ENCODE measurements at places on chromosomes 3 and 15.
A peak's percentile ranks its signal among the peaks of the same experiment; 100 is the strongest.

GRCh38 chr15:39789736-39790135, 7.1 kb upstream of the FSIP1 start:
- DNase-seq, result no peak

GRCh38 chr3:16824081-16824696, 60.6 kb upstream of the PLCL2 start:
- no peak for DNase-seq

- no peak for DNase-seq
Observed at GRCh38 chr3:162586591-162586990, 1090.0 kb downstream of the OTOL1 start.

- DNase-seq, result peak; percentile 17
Observed at GRCh38 chr3:128426128-128426921, 40.4 kb downstream of the DNAJB8 start.

- no peak for DNase-seq
Observed at GRCh38 chr3:116394365-116394764, 50.9 kb downstream of the LSAMP start.

- peak; percentile 85 for DNase-seq
Observed at GRCh38 chr3:149473357-149474249, 894 bp upstream of the TM4SF4 start.

DNA sequence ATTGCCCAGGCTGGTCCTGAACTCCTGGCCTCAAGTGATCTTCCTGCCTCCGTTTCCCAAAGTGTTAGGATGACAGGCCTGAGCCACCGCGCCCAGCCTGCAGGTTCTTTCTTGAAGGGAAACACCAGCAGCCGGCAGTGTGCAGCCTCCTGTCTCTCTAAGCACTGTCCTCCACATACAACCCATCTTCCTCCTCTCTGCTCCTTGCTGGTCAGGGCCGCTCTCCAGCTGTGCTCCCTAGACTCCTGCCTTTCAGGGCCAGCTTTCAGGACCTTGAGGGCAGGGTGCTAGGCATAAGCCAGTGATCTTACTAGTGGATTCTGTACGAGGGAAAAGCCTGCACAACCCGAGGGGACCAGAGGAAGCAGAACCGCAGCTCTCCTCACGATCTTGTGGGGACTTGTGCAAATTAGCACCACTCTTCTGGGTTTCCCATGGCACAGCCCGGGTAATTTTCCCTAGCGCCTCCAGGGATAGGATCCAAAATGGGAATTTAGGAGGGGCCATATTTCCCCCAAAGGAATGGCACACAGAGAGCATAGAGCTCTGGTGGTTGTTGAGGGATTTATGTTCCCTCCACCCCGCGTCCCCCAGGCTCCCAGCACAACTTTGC, 18.2 kb upstream of the CORO2B start:
- DNase-seq, result no peak

DNA sequence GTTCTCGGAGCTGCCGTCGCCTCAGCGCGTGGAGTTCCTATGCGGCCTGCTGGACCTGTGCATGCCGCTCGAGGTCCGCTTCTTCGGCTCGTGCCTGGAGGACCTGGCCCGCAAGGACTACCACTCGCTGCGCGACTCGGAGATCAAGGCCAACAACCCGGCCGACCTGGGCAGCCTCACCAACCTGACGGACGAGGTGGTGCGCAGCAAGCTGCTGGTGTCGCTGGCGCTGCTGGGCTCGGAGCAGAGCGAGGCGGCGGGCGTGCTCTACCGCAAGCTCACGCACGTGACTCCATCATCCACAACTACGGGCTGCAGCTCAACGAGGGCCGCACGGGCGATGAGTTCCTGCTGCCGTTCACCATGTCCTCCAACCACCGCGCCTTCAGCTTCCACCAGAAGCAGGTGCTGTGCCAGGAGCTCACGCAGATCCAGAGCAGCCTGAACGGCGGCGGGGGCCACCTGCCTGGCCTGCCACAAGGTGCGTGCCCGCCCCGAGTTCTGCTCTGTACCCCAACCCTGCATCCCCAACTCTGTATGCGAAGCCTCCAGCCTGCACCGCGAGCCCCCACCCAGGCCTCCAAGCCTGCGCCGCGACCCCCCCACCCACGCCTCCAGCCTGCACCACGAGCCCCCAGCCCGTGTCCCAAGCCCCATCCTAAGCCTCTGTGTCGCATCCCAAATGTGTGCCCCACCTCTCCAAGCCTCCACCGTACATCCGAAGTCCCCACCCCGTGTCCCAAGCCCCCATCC, 178.2 kb downstream of the OR4M2 start:
- no peak for DNase-seq

DNA sequence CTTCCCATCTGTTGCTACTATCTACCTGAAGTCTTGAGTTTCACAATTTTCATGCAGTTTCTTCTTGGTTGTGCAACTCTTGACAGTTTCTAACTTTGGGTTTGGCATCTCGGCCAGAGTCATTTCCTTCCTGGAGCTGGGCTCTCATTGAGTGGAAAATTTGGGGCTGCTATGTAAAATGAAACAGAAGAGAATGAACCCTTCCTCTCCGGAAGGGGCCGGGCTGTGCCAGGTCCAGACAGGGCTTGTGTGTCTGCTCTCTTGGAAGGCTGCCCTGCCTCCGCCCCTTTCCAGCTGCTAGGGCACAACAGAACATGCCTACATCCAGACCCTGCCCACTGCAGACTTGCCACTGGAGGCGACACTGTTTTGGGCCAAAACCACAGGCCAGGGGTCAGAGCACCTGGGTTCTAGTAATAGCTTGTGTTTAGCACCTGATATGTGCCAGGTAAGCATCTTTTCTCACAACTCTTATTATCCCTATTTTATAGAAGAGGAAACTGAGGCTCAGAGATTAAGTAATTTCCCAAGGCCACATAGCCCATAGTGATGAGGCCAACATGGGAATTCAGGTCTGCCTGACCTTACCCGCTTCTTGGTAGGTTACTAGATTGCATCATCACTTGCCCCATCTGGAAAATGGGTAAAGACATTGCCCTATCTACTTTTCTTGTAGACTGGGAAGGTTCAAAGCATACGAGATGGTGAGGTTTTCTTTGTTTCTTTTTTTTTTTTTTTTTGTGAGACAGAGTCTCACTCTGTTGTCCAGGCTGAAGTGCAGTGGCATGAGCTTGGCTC, 25.0 kb downstream of the IRAK2 start:
- no peak for DNase-seq

DNA sequence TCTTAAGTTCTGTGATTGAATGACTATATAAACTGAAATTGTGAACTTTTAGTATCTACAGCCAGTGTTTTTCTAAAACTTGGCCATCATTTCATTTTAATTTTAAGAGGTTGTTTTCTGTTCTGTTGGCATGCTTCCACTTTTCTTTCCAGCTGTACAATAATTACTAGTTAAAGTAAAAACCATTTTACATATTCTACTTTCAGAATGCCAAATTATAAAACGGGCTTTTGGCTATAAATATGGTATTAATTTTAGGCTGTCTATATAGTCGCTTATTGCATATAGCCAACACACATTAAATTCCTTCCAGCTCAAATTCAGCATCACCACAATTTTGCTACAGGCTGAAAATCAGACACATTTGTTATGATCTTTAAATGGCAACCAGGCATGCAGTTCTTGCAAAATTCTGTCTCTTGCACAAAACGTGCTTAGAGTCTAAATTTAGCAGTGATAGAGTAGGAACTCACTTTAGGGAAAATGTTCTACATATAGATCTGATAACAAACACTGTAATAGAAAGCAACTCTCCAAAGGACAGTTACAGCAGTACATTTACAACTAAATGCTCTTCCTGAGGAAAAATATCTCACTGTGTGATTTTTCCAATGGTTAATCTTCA, 81.1 kb downstream of the BTD start:
- DNase-seq, result no peak

DNA sequence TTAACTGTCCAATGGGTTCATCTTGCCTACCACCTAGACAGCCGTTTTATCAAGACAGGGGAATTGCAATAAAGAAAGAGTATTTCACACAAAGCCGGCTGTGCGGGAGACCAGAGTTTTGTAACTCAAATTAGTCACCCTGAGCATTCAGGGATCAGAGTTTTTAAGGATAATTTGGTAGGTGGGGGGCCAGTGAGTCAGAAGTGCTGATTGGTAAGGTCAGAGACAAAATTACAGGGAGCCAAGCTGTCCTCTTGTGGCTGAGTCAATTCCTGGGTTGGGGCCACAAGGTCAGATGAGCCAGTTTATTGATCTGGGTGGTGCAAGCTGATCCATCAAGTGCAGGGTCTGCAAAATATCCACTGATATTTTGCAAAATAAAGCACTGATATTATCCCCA, 29.9 kb upstream of the GPD1L start:
- no peak for DNase-seq
